B cell (primary cell): ENCODE measurements at places on chromosomes 16 and 17.
A peak's percentile ranks its signal among the peaks of the same experiment; 100 is the strongest.

DNA sequence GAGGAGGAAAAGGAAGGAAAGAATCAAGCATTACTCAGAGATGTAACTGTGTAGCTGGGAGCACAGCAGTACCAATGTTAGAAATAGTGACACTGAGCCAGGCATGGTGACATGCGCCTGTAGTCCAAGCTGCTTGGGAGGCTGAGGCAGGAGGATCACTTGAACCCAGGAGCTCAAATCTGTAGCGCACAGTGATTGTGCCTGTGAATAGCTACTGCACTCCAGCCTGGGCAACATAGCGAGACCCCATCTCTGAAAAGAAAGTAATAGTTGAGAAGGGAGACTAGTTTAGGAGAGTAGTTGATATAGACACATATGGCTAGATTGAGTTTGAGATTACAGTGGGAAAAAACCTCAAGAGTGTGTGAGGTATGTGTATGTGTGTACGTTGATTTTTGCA, 17.8 kb downstream of the MAP3K3 start:
- no peak for DNase-seq

- no peak for DNase-seq
Measured at GRCh38 chr16:85541181-85541580, 71.9 kb upstream of the GSE1 start.

- no peak for DNase-seq
Measured at GRCh38 chr17:50848711-50849110, 13.3 kb downstream of the WFIKKN2 start.

DNA sequence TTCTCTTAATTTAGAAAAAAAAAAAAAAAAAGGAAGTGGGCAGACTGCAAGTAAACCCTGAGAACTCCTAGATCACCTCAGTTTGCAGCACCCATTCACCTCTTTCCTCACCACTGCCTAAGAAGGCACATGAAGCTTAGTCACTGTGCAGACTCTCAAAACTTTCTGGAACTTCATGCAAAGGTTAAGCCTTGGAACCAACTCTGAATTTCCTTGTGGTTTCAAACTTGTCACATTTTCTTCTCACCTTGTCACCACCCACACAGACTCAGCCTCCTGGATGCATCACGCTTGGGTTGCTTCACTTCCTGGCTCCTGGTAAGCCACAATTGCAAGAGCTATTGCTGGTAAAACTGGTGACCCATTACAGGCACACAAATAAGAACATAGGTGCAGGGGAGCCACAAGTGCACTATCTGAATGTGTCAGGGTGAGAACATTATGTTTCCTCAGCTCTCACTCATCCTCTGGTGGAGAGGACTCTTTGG, 15.0 kb upstream of the CPD start:
- peak; percentile 67 for DNase-seq

GRCh38 chr17:30332057-30332542, 1.8 kb downstream of the TMIGD1 start:
- DNase-seq: no peak

- no peak for DNase-seq
Measured at GRCh38 chr16:68972013-68972412, 128.7 kb downstream of the TANGO6 start.
